Endodermal cell (in vitro differentiated cells): ENCODE measurements at places on chromosomes 6 and 20. TPM values are rescaled to one million over a fixed set of nuclear protein-coding genes. Genes with fewer than 3 reads are reported as not detected.

GRCh38 chr6:47446669-47447330, 30.8 kb upstream of the CD2AP start:
- DNase-seq, result no peak

- no peak for DNase-seq
Observed at GRCh38 chr20:55936209-55936595, 69.1 kb downstream of the CBLN4 start.

- DNase-seq, result peak; percentile 77
Observed at GRCh38 chr6:75563032-75563431, 38.6 kb upstream of the SENP6 start.

The DNAAF9 gene
- 8.5 to 9.8 TPM (median 9.6 TPM) in 3 replicates for total RNA-seq

The RBM24 gene
- total RNA-seq, result 18.9 to 27.0 TPM (median 19.8 TPM) in 3 replicates

DNA sequence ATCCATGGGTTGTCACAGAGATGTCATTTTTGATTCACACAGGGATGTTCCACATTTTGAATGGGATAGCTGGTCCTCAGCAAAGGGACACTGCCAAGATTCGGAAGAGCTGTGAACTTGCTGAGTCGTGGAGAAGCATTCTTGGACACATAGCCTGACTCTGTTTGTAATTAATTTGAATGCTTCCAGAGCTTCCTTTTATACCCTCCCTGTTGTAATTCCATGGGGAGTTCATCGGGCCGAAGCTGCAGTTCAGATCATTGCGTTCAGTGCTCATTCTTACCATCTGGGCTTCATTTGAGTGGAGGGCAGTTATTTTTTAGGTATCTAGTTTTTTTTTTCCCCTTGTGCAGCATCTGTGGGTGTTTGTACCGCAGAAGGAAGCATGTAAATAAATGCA, 126.5 kb downstream of the SLC24A3 start:
- DNase-seq, result no peak

- no peak for DNase-seq
Observed at GRCh38 chr6:56752534-56752933, 109.8 kb upstream of the DST start.

DNA sequence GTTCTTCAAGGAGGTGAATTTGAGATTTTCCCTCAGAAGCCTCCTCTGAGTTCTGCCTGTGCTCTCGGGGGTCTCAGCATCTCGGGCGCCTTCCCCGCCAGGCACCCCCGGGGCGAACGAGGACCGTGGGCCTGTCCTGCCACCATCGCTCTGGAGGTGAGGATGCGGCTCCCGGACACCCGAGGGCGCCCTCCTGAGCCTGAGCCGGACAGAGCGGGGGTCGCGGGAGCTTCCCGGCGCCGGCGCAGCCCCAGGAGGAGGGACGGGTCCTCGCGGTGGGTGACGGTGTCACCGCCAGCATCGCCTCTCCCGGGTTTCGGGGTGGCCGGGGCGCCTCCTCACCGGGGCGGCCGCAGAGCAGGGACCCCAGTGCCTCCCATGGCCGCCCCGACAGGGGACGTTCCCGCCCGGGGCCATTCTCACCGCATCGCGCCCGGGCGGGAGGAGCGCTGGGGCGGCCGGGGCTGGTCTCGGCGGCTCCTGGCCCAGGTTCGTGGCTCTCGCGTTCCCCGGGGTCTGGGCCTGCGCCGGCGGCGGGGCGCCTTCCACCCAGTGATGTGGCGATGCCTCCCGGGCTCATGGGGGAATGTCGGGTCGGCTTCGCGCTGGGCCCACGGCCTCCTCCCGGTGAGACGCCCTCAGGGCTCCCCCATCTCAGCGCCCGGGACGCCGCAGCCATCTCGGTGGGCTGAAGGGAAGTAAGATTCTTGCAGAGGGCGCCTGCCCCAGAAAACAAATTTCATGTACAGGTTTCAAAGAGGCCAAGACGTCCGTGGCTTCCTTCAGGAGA, 210.5 kb downstream of the ERMARD start:
- peak; percentile 87 for DNase-seq

The NRSN1 gene
- not detected in 3 replicates for total RNA-seq

The DNMT3B gene
- total RNA-seq, result 63.9 to 91.9 TPM (median 82.1 TPM) in 3 replicates

- no peak for DNase-seq
Observed at GRCh38 chr20:53748821-53749421, 155.3 kb upstream of the ZNF217 start.

DNA sequence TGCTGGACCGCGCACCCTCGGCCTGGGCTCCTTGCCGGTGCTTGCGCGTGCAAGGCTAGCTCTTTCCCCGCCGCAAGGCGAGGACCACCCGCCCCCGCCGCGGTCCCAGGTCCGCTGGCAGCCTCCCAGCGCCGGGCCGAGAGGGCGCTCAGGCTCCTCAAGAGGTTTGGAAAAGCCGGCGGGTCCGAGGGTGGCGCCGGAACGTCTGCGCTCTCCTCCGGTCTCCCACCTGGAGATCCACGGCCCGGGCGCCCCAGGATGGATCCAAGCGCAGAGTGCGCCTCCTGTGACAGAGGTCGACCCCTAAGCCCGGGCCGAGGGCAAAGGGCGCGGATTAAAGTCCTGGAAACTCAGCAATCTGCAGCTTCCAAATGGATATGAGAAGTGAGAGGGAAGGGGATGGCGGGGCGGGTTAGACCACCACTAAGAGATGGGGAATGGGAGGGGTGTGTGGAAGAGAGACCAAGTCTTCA, 575 bp upstream of the MICAL1 start:
- peak; percentile 84 for DNase-seq

DNA sequence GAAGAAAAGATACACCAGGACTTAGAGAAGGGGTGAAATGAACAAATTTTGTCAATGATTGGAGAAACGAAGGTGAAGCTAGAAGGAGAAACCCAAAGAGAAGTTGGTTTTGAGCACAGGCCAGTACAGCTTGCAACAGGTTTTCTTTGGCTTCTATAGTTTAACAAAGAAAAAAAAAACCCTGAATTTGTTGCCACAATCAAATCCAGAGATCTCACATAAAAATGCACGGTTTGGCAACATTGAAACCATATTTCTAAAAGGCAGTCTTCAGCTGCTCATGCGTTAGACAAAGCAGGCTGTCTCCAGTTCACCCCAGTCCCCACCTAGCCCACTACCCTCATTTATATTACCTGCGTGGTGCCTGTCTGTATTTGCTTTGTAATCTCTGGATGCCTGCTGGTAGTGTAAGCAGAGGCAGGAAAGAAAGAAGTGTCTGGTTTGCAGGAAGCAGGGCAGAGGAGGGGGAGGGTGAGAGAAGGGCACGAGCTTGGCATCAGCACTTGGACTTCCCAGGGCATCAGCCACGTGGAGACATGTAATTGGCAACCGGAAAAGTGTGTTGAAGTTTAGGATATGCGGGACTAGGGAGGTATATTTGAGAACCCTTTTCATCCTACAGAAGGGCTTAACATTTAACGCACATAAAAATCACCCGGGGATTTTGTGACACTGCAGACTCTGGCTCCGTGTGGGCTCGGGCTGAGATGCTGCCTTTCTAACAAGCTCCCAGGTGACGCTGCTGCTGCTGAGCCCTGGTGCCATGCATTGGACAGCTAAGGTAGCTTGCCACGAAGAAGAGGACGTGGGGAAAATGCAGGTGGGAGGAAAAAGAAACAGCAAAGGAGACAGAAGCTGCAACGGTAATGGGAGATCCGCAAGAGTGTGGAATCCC, 14.4 kb downstream of the PFDN4 start:
- peak; percentile 60 for DNase-seq

- DNase-seq, result no peak
Observed at GRCh38 chr6:18363746-18364145, 23.4 kb upstream of the RNF144B start.

- DNase-seq, result no peak
Observed at GRCh38 chr20:23627501-23627900, 10.3 kb downstream of the CST3 start.
